ENCODE measurements at places on chromosomes 5 and 9. TPM values are rescaled to one million over a fixed set of nuclear protein-coding genes. Genes with fewer than 3 reads are reported as not detected.

RGS7BP gene
- total RNA-seq, result 0.57 TPM

HTR4 gene
- total RNA-seq, result not detected

CNOT8 gene
- 123 TPM for total RNA-seq

GRXCR2 gene
- not detected for total RNA-seq

NUTM2G gene
- not detected for total RNA-seq

All from subcutaneous adipose tissue (tissue), 4 donors.